ENCODE measurements at places on chromosomes 12 and 14. TPM values are rescaled to one million over a fixed set of nuclear protein-coding genes. Genes with fewer than 3 reads are reported as not detected.

- H3K27me3 ChIP-seq = no peaks in the 10 kb centered on the region
- H3K27ac ChIP-seq = peak overlapping the region; percentile 4
These were observed 41.2 kb downstream of the DGLUCY start for GRCh38 chr14:91154851-91155625.

DNA sequence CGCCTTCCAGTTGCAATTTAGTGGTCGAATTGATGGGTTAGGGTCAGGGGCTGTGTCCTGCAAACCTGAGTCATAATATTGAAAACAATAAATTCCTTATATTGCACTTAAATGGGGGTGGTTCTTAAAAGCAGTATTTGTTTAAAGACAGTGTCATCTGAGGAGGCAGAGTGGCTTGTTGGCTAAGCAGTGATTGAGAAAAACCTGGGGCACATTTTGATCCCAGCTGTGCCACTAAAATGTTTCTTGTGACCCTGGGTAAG lies 48.4 kb downstream of the FBXW8 start:
- no peak overlapping the region for H3K27ac ChIP-seq
- no peak overlapping the region for H3K4me3 ChIP-seq
- no peak for DNase-seq
- H3K36me3 ChIP-seq = no peaks in the 10 kb centered on the region

DNA sequence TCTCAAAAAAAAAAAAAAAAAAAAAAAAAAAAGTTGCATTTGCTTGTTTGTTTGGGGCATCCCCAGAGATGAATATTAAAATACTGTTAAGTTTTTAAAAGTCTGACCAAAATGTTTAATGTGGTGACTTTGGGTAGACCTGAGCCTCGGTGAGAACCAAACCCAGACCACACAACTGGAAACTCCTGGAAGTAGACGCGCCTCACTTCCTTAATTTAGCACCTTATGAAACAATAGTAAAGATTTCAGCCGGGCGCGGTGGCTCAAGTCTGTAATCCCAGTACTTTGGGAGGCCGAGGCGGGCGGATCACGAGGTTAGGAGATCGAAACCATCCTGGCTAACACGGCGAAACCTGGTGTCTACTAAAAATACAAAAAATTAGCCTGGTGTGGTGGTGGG lies 9.3 kb downstream of the NFKBIA start:
- H3K36me3 ChIP-seq = peaks cover 5% of the 10 kb centered on the region
- H3K4me1 ChIP-seq = peaks cover 12% of the 10 kb centered on the region
- no peak overlapping the region for H3K27ac ChIP-seq
- no peaks in the 10 kb centered on the region for H3K27me3 ChIP-seq
- DNase-seq = no peak

The KERA gene
- total RNA-seq = not detected

DNA sequence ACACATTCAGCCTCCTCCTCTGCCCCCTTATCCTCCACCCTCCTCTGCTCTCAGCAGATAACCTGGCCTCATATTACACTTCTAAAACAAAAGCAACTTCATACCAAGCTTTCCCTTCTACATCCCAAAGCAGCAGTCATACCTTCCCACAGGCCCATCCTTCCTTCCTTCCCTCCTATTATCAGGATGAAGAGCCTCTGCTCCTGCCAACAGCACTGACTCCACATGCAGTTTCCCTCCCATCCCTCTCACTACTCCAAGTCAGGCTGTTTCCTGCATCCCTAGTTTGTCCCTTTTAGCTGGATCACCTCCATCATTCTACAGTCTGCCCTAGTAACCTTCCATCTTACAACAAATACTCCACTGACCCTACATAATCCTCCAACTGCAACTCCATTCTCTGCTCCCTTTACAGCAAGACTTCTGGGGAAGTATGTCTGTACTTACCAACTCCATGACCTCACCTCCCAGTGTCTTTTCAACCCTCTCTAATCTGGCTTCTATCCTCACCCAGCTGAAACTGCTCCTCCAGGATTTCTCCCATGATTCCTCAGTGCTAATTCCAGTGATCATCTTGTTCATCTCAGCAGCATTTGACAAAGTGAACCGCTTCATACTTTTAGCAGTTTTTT lies 4.9 kb upstream of the YEATS4 start:
- H3K27ac ChIP-seq = peak overlapping the region; percentile 40
- no peaks in the 10 kb centered on the region for H3K36me3 ChIP-seq
- H3K4me1 ChIP-seq = peaks cover 10% of the 10 kb centered on the region

DNA sequence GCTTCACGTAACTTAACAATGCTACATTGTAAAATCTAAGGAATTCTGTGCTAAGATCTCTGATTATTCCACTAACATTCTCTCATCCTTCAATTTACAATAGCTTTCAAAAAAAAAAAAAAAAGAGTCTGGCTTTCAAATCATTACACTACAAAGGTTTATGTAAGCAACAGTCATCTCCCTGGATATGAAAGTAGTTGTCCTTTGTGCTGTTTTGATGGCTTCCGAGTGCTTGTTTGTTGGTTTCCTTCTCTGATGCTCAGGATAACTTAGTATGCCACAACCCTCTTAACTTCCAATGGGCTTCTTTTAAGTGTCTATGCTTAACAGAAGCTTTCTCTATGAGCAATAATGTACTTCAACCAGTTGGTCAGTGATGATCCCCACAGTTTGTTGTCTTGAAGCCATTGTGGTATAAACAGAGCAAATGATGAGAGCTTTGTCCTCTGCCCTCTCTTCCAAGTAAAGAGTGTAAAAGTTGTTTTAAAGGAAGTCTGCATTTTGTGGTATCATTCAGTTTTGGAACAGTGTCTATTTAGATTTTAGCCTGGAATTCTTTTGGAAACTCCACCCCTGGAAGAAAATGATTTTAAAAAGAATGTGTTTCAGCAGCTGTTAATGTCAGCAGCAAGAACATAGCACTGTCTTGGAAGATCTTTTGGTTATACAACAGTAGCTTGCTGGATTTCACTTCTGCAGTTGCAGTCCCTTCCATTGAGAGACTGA lies 396.1 kb upstream of the RGS6 start:
- H3K4me3 ChIP-seq = no peak overlapping the region
- DNase-seq = no peak
- no peaks in the 10 kb centered on the region for H3K27me3 ChIP-seq
- no peaks in the 10 kb centered on the region for H3K36me3 ChIP-seq
- H3K4me1 ChIP-seq = peaks cover 19% of the 10 kb centered on the region

DNA sequence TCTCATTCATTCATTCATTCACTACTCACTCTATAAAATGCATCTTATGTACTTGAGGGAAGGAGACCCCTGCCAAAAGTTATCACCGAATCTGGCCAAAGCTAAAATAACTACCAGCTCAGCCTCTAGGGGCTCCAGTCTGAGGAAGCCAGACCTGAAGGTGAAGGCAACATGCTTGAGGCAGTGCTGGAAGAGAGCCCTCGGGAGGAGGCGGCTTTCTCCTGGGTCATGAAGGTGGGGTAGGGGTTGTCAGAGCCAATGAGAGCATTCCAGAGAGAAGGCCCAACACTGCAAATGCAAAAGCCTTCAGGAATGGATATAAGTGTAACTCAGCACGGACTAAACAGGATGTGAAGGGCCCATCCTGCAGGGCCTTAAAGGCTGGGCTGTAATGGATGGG lies 62.4 kb downstream of the GSC start:
- DNase-seq = no peak
- no peaks in the 10 kb centered on the region for H3K4me1 ChIP-seq
- H3K27me3 ChIP-seq = peaks cover 11% of the 10 kb centered on the region
- H3K27ac ChIP-seq = no peak overlapping the region
- H3K36me3 ChIP-seq = no peaks in the 10 kb centered on the region
- H3K4me3 ChIP-seq = no peak overlapping the region

The DLST gene
- 67.5 TPM for total RNA-seq

DNA sequence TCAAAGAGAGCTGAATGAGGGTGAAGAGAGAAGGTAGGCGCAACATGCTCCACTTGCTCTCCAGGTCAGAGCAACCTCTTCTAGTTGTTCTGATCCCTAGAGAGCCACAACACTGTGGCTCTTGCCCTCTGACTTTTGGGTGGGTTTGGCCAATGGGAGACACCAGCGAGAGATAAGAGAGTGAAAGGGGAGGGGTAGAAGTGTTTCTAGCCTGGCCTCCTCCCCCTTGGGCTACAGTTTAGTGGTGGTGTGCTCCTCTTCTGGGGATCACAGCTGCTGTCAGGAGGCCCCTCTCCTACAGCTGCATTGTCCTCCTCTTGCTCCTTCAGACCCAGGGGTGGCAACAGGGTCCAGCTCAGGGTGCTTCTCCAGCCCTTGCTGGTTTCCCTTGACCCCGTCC lies 454.8 kb downstream of the FUT8 start:
- no peak for DNase-seq
- H3K4me1 ChIP-seq = no peaks in the 10 kb centered on the region
- H3K36me3 ChIP-seq = no peaks in the 10 kb centered on the region

The ERG28 gene
- 11.3 TPM for total RNA-seq

DNA sequence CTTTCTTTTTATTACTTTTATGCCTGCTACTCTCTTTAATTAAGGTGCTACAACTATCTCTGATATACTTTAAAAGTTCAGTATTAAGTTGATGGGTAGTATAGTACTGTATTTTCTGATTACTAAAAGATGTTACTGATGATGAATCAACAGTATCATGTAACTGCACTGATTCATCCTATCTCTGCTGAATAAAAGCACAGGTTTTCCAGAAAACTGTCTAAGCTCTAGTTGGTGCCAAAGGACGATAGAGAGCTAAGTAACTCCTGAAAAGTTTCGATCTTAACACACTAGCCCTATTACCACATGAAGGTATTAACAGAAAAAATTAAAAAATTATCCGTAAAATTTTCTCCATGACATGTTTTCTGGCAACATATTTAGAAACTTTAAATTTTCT lies 2.1 kb downstream of the SCAF11 start:
- H3K27me3 ChIP-seq = no peaks in the 10 kb centered on the region
- no peak overlapping the region for H3K27ac ChIP-seq
- peak overlapping the region; percentile 87 for H3K4me3 ChIP-seq
- DNase-seq = no peak
- H3K4me1 ChIP-seq = peaks cover 16% of the 10 kb centered on the region

DNA sequence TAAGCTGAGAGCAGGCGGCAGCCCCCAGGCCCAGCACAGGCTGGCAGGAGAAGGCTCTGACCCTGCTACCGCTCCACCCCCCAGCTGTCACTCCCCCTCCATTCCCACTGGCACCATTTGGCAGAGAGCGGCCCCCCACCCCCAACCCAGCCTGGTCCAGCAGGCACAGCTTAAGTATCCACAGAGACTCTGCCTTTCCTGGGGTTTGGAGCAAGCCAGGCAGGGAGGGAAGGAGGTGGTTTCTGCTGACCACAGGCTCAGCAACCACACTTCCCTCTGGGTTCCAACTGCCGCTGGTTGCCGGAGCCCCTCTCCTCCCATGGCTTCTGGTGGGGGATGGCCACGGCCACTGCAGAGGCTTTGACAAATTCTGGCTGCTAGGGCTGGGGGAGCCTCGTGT lies 30.5 kb upstream of the CCND2 start:
- no peak overlapping the region for H3K4me3 ChIP-seq
- peaks cover 51% of the 10 kb centered on the region for H3K27me3 ChIP-seq
- H3K27ac ChIP-seq = no peak overlapping the region

The PLEK2 gene
- total RNA-seq = not detected

The AJUBA gene
- 4.3 TPM for total RNA-seq

DNA sequence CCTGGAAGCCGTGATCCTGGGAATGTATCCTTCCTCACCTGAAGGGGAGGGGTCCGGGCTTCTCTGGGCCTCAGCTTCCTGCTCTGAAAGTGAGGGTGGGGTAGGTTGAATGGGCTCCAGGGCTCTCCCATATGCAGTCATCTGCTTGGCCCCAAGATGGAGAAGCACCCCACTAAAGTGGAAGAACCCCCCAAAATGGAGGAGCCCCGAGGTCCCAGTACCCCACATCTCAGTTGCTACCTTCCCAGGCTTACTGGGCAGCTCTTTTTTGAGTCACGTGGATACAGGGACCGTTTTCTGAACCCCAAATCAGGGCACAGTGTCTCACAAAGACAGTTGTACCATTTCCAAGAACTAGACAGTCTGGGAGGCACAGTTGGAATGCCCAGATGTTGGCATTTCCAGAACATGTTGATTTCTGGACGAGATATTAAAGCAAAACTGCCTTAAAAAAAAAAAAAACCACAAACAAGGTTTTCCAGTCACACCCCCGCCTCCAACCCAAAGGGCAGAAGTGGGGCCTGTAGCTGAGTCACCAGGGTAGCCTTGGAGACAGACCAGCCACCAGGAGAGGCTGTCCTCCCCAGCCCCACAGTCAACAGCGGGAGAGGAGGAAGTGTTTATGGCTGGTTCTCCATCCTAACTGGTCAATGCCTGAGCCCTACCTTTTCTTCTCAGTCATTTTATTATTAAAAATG lies 12.1 kb downstream of the VASH1 start:
- DNase-seq = peak; percentile 81
- H3K36me3 ChIP-seq = no peaks in the 10 kb centered on the region
- H3K4me3 ChIP-seq = no peak overlapping the region

The DEGS2 gene
- total RNA-seq = 2.7 TPM

DNA sequence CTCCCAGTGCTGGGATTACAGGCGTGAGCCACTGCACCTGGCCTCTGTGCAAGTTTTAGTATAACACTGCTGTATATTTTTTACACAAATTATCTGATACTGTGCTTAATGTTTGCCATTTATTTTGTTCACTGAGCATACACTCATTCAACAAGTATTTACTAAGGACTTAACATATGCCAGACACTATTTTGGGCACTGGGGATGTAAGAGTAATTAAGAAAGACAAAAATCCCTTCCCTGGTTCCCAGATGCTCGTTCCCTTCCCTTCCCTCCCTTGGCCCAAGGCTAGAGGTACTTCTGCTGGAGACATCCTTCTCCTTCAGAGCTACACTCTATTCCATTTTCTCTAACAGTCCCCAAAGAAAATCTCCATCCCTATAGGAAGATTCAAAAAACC lies 12.5 kb downstream of the CIT start:
- no peaks in the 10 kb centered on the region for H3K4me1 ChIP-seq
- no peak overlapping the region for H3K27ac ChIP-seq
- no peak overlapping the region for H3K4me3 ChIP-seq
- no peak for DNase-seq
- H3K27me3 ChIP-seq = no peaks in the 10 kb centered on the region
- peaks cover 68% of the 10 kb centered on the region for H3K36me3 ChIP-seq

The DNAJC22 gene
- 0.62 TPM for total RNA-seq

The TAS2R20 gene
- total RNA-seq = 0.74 TPM

The MYF5 gene
- not detected for total RNA-seq

- no peak overlapping the region for H3K27ac ChIP-seq
- no peak overlapping the region for H3K4me3 ChIP-seq
- peak; percentile 48 for DNase-seq
- H3K27me3 ChIP-seq = peaks cover 44% of the 10 kb centered on the region
- no peaks in the 10 kb centered on the region for H3K36me3 ChIP-seq
- no peaks in the 10 kb centered on the region for H3K4me1 ChIP-seq
These were observed 40.6 kb downstream of the SPRING1 start for GRCh38 chr12:116697305-116697704.

The NPAS3 gene
- not detected for total RNA-seq

GRCh38 chr12:3313066-3313465 lies 177.9 kb upstream of the PRMT8 start:
- H3K27me3 ChIP-seq = no peaks in the 10 kb centered on the region
- H3K4me1 ChIP-seq = no peaks in the 10 kb centered on the region
- no peaks in the 10 kb centered on the region for H3K36me3 ChIP-seq
- H3K4me3 ChIP-seq = no peak overlapping the region

DNA sequence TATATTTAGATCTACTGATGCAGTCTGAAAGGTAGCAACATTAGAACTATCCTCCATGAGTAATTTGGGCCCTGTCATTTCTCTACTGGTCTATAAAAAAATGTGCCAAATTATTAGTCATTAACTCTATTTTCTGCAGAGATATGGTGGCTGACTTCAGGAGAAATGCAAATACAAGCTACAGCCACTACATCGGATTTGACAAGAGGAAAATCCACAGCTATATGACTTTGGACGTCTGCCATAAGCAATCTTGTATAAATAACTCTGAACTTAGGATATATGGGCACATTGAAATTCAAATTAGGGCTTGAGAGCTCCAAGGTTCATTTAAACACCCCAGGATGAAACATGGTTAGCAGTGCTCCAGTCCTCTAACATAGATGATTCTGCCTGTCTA lies 983.0 kb upstream of the LRFN5 start:
- H3K4me3 ChIP-seq = no peak overlapping the region
- DNase-seq = no peak
- no peaks in the 10 kb centered on the region for H3K27me3 ChIP-seq
- no peak overlapping the region for H3K27ac ChIP-seq

Measured in K562 (cell line).